Endodermal cell (in vitro differentiated cells): ENCODE measurements at places on chromosomes 13 and 19.

DNA sequence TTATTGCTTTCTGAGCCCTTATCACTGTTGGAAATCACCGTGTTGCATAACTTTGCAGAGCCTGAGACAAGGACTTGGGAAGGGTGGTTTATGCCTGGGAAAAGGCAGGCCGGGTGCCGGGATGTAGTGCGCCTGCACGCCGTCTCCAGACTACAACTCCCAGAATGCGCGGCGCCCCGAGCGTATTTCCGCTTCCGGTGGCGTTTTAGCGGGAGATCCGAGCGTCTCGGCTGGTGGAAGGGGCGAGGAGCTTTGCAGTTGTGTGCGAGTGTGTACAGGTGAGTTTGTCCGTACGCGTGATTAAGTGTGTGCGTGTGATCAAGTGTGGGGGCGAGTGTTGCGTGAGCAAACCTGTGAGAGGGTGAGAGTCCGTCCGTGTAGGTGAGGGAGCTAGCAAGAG, 75.4 kb downstream of the PEG3 start:
- no peak for DNase-seq

DNA sequence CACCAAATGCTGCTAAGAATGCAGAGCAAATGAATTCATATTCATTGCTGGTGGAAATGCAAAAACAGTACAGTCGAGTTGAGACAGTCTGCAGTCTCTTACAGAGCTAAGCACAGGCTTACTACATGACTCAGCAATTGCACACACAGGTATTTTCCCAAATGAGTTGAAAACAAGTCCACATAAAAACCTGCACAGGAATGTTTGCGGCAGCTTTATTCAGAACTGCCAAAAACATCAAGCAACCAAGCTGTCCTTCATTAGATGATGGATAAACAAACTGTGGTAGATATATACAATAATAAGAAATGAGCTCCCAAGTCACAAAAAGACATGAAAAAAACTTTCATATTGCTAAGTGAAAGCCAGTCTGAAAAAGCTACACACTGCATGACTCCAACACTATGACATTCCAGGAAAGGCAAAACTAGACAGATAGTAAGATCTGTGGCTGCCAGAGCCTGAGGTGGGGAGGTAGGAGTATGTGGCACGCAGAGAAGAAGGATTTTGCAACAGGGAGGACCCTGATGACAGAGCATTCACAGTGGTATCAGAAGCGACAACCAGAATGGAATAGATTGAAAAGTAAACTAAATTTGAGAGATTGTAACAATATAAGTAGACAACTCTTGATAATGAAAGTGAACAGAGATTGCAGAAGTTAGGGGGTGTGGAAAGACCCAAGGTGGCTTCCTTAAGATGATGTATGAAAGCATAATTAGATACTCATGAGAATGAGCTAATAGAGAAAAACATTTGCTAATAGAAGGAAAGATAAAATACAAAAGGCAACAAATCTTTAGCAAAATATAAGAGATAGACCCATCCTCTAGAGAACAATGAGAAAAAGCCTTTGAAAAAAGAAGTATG, 52.7 kb downstream of the TSC22D1 start:
- no peak for DNase-seq

GRCh38 chr19:43563816-43564457, 11.4 kb downstream of the XRCC1 start:
- DNase-seq: no peak

- no peak for DNase-seq
Observed at GRCh38 chr13:23690668-23691067, 120.5 kb downstream of the TNFRSF19 start.

GRCh38 chr19:46605356-46605821, 4.3 kb downstream of the CALM3 start:
- DNase-seq: peak; percentile 30
